ENCODE measurements at places on chromosomes 2 and 18. TPM values are rescaled to one million over a fixed set of nuclear protein-coding genes. Genes with fewer than 3 reads are reported as not detected.

- H3K27ac ChIP-seq: no peak overlapping the region
- H3K4me3 ChIP-seq: no peak overlapping the region
- no peaks in the 10 kb centered on the region for H3K4me1 ChIP-seq
- H3K27me3 ChIP-seq: no peaks in the 10 kb centered on the region
Observed at GRCh38 chr18:60092073-60092472, 192.3 kb downstream of the PMAIP1 start.

- DNase-seq: no peak
- H3K4me1 ChIP-seq: 0 out of 2 replicates have a peak, but pooled peaks cover 6% of the 10 kb centered on the region
- H3K36me3 ChIP-seq: no peaks in the 10 kb centered on the region
- H3K27me3 ChIP-seq: no peaks in the 10 kb centered on the region
- no peak overlapping the region for H3K27ac ChIP-seq
- H3K4me3 ChIP-seq: no peak overlapping the region
Observed at GRCh38 chr2:102509749-102510148, 36.7 kb downstream of the SLC9A4 start.

- DNase-seq: no peak
- no peaks in the 10 kb centered on the region for H3K4me1 ChIP-seq
- no peaks in the 10 kb centered on the region for H3K27me3 ChIP-seq
- H3K36me3 ChIP-seq: no peaks in the 10 kb centered on the region
Observed at GRCh38 chr2:204687776-204688175, 142.5 kb downstream of the PARD3B start.

Gene RABL2A
- 5.0 TPM for total RNA-seq

Gene CCDC178
- 0.17 TPM for total RNA-seq

Gene PARD6G
- 17.2 TPM for total RNA-seq

Measured in GM23338 (cell line).